ENCODE measurements at places on chromosomes 1 and 21. TPM values are rescaled to one million over a fixed set of nuclear protein-coding genes. Genes with fewer than 3 reads are reported as not detected.

The IFNLR1 gene
- total RNA-seq = 2.8 TPM

The SLC6A9 gene
- total RNA-seq = 0.20 TPM

- no peak for DNase-seq
Measured at GRCh38 chr1:231523816-231524215, 4.7 kb upstream of the TSNAX start.

DNA sequence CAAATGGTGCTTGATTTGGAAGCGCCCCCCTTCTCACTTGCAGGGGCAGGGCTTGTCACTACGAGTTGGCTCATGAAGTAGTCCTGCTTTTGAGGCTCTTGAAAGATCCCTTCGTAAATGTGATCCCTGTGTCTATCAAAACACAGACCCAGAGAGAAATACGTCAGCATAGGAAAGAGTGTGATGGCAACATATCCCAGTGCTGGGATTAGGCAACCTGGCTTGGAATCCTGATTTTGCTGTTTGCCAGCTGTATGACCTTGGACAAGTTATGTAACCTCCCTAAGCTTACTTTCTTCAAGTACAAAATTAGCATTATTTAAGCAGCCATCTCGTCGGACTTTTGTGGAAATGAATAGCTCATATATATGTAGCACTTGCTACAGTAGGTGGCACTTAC lies 228.4 kb downstream of the ATG4C start:
- DNase-seq = no peak

DNA sequence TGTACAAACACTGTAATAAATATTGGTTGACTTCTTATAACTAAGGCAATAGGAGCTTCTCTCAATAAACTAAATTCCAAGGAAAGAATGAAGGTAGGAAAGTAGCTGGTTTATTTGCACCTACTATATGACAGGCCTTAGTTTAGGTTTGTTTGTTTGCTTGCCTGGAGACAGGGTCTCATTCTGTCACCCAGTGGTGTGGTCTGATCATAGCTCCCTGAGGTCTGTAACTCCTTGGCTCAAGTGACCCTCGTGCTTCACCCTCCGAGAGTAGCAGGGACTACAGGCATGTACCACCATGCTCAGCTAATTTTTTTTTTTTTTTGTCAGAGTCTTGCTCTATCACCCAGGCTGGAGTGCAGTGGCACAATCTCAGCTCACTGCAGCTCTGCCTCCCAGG lies 1.9 kb upstream of the EDARADD start:
- DNase-seq = no peak

The URB1 gene
- 9.4 TPM for total RNA-seq

The FAM110D gene
- not detected for total RNA-seq

DNA sequence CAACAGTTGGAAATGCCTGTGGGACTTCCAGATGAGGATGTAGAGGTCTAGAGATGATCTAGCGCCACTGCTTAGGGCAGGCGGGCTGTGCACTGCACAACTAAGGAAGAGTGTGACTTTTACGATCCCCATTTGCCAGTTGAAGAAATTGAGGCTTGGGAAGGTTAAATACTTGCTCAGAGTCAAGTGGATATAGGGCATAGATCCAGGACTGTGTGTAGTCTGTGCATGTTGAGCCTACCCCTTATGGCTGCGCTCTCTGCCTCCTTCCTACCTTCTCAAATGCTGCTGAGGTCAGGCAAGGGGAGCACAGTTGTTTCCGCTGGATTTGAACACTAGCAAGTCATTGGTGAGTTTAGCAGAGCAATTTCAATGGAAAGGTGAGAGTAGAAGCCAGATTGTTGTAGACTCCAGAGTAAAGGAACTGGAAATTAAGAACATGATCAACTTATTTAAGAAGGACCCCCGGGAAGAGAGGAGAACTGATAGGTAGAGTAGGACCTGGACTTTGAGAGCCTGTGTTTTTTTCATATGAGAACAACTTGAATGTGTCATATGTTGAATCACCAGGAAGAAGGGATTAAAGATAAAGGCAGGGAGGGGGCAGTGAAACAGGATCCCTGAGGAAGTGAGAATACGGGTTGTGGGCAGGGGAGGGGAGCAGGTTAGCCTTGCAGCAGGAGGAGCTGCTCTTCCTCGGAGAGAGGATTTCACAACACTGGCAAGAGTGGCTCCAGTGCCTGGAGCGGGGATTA lies 2.7 kb downstream of the CAPN2 start:
- DNase-seq = no peak

DNA sequence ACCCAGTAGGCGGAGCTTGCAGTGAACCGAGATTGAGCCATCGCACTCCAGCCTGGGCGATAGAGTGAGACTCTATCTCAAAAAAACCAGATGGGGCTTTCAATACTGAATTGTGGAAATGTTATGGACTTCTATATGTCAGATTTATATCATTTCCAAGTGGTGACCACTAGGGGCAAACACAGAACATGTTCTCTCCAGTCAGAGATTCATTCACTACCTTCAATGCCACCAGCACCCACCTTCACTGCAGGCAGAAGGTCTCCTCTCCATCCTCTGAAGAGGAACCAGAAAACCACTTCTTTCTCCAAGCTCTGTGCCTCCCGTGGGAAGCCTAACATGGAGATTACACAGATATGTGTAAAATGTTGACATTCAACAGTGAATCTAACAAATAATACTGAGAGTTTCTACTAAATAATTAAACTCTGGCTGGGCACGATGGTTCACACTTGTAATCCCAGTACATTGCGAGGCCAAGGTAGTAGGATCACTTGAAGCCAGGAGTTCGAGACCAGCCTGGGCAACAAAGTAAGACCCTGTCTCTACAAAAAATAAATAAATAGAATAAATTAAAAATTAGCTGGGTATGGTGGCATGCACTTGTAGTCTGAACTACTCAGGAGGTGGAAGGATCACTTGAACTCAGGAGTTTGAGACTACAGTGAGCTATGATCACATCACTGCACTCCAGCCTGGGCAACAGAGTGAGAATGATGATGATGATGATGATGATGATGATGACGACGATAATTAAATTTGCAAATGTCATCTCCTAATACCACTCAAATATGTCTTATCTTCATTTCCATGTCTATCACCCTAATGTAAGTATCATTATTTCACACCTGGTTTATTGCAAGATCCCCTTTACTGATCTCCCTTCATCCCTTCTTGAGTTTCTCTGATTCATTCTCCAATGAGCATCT lies 151.1 kb downstream of the ZNF281 start:
- no peak for DNase-seq

- no peak for DNase-seq
Measured at GRCh38 chr1:190226006-190226405, 251.7 kb downstream of the BRINP3 start.

The ADGRB2 gene
- total RNA-seq = 1.9 TPM

DNA sequence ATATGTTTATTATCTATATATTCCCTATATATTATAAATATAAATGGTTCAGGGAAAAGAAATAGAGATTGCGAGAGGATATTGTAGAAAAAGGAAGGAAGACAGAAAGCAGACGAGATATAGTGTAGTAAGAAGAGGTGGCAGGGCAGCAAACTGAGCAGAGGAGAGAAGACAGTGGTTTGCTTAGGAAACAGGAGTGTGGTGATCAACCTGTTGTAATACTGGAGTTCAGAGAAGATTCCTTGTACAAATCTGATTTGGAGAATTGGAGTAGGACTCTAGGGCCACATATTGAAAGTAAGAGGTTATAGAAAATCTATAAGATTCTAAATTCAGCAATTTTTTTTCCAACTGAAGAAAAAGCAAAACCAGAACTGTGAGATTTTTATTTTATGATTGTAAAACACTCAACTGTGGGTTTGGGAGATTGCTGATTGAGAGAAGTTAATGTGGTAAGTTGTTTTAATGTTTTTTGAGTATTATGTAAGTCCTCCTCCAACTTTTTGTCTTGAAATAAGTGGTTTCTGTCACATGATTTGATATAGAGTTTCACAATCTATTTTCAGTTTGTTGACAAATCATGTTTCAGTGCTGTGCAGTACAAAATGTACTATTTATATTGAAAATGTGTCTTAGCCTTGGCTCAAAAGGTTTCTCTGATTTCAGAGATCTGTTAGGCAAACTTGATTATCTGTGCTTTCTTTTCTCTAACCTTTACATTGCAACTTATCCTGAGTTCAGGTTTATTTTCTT lies 9.6 kb upstream of the AMY2B start:
- no peak for DNase-seq

The UTS2 gene
- 8.0 TPM for total RNA-seq

The LCE1F gene
- total RNA-seq = not detected

The PTPN14 gene
- 0.10 TPM for total RNA-seq

- no peak for DNase-seq
Measured at GRCh38 chr1:68142036-68142435, 90.3 kb downstream of the WLS start.

- no peak for DNase-seq
Measured at GRCh38 chr1:3868464-3869006, 11.3 kb downstream of the DFFB start.

DNA sequence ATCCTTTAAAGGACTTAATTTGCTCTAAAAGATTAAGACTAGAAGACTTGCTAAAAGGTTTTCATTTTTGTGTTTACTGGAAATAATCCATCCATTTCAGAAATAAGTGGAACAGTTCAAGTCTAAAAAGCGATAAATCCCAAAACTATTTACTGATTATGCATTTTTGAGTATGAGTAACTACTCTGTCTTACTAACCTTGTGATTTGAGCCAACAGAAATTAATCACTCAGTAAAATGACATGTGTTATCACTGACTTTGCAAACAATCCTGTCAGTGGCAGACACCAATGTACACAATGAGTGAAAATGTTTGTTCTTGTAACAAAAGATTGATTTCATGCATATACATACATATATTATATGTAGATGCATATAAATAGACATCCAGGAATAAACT lies 218.0 kb downstream of the DENND1B start:
- DNase-seq = no peak

The MTF1 gene
- 34.1 TPM for total RNA-seq

DNA sequence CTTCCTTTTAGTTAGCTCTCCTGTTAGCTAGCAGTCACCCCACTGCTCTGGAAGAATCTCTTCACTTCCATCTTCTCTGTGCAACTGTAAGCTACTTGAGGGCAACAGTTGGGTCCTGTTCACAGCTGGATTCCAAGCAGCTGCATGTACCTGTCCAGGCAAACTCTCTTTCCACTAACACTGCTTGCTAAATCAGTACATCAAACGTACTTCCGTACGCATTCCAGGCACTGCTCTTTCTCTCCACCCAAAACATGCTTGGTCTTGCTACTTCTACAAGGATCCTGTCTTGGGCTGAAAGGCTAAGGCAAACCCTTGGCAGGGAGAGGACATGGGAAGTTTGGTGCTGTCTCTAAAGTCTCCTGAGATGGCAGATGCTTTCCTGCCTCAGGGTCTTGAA lies 139.2 kb upstream of the CACNA1E start:
- no peak for DNase-seq

DNA sequence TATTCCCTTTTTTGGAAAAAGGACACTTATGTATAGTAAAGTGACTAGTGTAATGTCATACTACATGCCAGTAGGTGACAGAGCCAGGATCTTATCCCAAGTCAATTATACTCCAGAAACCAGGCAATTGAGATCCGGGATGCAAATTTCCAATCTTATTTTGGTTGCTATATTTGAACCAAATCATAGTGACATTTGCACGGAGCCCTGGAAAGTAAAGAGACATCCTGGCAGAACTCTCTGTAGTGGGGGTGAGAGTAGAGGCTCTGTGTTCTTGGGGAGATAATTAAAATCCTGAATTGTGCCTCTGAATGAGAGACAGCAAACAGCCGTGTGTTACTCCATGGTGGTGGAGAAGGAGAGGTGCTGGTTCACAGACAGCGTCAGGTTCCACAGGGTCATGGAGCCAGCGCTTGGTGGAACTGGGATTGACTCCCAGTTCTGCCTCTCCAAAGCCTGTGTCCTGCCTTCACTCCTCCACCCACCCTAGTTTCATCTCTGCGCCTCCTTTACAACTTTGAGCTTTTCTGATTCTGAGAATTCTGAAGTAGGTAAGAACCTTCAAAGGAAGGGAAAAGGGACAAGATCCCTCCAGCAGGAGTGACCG lies 432.3 kb downstream of the PTPRU start:
- no peak for DNase-seq

GRCh38 chr1:204114606-204115005 lies 37.2 kb downstream of the ETNK2 start:
- no peak for DNase-seq

- no peak for DNase-seq
Measured at GRCh38 chr1:228267962-228268880, 60.4 kb downstream of the OBSCN start.

The LCE2B gene
- total RNA-seq = not detected

DNA sequence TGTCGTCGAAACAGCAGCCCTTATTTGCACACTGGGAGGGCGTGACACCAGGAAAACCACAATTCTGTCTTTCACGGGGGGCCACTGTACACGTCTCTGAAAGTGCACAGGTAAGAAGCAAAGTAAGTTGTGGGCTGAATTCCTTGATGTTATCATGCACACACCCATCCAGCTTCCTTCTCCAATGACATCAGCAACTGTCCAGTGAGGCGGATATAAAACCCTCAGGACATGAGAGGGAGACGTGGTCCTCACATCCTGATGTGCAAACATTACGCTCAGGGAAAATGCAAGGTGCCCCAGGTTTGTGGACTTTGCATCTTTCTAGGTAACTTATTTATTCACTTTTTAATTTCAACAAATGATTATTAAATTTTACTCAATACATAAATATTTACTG lies 3.0 kb downstream of the TFF1 start:
- no peak for DNase-seq

DNA sequence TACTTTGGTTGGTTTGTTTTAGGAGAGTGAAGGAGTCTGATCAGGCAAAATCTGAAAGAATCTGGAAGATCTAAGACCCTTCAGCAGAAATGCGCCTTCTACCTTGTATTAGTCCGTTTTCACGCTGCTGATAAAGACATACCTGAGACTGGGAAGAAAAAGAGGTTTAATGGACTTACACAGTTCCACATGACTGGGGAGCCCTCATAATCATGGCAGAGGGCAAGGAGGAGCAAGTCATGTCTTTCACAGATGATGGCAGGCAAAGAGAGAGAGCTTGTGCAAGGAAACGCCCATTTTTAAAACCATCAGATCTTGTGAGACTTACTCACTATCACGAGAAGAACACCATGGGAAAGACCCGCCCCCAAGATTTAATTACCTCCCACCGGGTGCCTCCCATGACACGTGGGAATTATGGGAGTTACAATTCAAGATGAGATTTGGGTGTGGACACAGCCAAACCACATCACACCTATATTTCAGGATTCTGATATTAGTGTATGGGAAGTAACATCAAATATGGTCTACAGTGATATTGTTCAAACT lies 99.3 kb downstream of the GLUL start:
- no peak for DNase-seq

DNA sequence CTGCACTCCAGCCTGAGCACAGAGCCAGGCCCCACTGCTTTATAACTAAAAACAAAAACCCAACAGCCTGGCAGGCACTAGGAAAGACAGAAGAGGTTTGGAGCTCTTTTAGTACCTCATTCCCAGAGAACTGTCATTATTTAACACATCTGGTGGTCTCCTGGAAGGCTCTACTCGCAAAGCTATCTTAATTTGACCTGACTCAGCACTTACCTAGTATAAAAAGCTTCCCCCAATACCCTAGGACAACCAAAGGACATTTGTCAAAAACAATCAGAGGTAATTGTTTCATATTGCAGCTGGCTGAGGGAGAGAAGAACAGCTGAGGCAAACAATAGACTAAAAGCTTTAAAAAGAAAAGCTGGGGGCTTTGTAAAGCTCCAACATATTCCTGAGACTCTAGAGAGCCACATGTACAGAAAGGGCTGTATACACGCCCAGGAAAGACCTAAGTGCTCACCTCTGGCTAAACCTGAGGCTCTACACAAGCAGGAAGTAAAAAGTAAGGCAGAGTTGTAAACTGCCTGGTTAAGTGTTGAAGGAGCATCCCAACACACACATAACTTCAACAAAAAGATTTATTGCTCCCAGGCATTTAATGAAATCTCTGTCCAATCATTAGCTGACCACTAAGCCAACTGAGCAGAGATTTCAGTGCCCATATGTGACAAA lies 25.0 kb downstream of the ZNF644 start:
- no peak for DNase-seq

Measured in CD4-positive, CD25-positive, alpha-beta regulatory T cell (primary cell).